ENCODE measurements at places on chromosomes 3 and 15.

DNA sequence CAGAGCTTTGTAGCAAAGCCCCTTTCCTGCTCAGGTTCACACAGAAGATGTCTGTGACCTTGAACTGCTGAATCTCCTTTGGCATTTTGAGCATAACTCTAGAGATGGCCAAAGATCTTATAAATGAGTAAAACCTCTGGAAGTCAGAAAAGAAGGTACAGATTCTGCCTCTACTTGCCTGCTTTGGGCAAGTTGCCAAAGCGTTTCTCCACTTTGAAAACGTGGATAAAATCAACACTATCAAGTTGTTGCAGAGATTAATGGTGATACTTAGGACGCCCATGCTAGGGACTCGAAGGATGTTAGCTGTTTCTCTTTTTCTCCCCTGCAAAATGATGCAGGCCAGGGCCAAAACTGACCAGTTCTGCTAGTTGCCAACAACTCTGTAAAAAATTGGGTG, 68.0 kb upstream of the CMTM7 start:
- DNase-seq = no peak

GRCh38 chr15:40847223-40847961, 3.5 kb downstream of the SPINT1 start:
- DNase-seq = peak; percentile 84

GRCh38 chr3:27630885-27631284, 91.2 kb downstream of the EOMES start:
- no peak for DNase-seq

- no peak for DNase-seq
These were observed 343.1 kb upstream of the SEMA6D start for GRCh38 chr15:47374222-47374621.

DNA sequence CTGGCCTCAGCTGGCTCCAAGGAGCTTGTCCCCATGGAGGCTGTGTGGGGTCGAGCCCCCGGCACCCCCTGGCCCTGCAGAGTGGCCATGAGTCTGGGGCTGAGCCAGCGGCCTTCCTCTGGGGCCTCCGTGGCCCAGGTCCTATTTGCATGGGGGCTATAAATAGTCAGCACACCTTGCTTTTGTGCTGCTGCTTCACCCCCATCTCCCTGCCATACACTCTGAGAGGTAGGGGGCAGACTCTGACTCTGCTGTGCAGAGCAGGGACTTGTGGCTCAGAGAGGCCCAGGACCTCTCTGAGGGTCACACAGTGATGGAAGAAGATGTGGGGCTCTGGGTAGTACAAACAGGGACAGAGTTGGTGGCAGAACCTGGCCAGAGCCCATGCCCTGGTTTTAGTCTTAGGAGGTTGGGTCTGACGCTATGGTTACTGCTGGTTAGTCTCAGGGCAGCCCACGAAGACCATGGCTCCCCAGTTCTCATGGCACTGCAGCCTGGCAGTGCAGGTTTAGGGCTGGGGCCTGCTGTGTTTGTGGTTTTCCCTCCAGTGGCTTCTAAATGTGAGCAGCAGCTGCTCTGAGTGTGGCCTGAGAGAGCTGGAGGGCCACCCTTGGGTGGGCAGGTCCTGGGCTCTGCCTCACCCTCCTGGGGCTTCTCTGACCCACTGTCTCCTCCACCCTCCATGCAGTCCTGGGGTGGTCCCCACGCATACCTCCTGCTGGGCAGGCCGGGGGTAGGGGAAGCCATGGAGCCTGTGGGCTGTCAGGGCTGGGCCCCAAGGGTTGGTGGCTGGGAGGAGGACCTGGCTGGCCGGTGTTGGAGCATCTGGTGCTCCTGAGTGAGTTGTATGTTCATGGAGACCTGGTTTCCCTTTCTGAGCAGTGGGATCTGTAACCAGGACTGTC, 13.6 kb downstream of the PRKCD start:
- no peak for DNase-seq

GRCh38 chr3:187064210-187065115, 74.8 kb downstream of the RPL39L start:
- DNase-seq = no peak

GRCh38 chr15:59701880-59702279, 12.8 kb upstream of the BNIP2 start:
- no peak for DNase-seq

- no peak for DNase-seq
These were observed 229.7 kb upstream of the KCNMB2 start for GRCh38 chr3:178306432-178307115.

DNA sequence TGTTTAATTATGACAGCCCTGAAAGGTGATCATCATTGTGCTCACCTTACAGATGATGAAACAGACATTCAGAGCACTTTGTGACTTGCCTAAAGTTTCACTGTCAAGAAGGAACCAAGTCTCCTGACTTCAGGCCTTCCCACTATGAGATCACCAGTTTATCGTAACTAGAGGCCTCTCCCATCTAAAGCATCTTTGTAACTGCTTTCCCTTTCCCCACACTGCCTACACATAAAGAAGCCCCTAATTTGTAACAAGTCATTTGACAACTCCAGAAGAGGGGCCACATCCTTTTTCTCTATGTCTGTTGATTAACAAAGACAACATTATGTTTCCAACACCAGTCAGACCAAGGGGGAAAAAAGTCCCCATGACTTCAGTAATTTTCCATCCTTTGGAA, 1.1 kb downstream of the KLHL6 start:
- DNase-seq = no peak

- no peak for DNase-seq
These were observed 605.0 kb upstream of the CBLB start for GRCh38 chr3:106473576-106474475.

DNA sequence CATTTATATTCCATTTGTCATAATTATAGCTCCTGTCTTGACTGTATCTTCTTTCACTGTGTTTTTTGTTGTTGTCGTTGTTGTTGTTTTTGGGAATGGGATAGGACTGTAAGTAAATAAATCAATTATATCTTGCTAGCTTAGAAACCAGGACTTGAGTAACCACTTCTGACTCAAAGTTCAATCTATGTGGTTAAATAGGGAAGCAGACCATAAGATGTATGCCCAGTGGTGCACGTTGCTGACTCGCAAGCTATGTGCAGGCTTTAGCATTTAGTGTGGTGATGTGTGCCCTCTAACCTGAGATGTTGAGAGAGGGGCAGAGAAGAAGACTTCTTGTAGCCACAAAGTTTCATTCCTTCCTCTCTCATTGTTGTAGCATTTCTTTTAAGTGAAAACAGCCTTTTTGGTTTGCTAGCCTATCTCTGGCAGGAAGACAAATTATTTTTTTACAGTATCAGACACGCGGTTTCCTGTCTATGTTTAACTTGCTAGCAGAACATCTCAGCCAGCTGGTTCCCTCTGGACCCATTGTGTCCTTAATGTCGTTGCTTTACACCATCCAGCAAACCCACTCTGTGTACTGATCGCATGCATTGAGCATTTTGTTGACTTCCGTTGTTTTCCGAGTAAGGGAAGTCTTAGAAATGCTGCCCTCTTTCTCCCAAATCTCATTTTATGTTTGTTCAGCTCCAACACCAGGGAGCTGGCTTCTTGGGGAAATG, 52.1 kb downstream of the TGFBR2 start:
- DNase-seq = no peak

DNA sequence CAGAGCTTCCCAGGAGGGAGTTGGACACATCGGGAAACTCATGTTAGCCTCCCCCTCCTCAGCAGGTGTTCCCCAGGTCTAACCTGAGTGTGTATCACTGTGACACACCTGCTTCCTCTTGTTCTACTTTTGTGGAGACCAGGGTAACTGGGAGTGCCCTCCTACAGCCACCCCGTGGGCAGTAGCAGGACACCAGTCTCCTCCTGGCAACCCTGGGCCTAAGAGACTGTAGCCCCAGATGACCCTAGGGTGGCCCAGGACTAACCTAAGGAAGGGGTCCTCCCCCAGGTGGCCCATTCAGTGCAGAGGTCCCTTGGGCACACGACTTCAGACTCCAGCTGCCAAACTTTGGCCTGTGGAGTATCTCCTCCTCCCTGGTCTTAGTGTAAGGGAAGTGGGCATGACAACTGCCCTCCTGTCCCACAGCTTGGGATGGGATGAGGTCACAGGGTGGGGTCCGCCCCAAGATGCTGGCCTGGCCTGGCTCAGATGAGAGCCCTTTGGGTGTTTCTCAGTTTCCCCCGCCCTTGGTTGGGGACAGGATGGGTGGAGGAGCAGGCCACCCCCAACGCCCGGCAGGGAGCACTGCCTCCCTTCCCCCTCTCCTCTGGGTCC, 4.8 kb downstream of the CSK start:
- DNase-seq = no peak

DNA sequence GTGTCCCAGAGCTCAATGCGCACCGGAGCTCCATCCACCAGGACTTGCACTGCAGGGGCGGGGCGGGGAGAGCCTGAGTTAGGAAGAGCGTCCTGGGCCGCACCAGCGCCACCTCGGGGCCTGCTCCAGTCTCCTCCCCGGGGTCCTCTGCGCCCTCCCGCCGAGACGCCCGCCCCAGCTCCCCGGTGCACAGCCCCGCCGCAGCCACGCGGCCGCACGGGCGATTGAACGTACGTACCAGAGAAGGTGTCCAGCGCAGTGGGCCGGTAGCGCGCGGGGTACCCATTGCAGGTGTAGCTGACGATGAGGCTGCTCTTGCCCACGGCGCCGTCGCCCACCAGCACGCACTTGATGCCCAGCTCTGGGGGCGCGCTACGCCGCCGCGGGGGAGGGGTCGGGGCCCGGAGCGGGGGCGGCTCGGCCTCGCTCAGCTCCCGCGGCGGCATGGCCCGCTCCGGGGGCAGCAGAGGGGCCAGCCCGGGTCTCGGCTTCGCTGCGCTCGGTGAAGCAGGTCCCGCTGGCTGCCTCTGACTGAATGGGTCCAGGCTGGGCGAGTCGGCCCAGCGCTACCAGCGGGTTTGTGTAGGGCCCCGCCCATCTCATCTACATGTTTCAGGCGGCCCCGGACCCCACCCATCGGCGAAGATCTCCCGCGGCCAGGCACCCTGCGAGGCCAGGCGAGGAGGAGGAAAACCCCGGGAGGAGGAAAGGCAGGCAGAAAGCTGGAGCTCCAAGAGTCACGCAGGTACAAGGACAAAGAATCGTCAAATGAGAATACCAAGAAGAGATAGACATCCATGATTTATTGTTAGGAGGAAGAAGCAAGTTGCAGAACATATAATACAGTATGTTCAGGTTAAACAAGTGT, at the start of gene RHOV:
TSS of gene RHOV (minus strand) at position 541 of the 868 bp plus-strand sequence. CDS start at position 446, 95 bp downstream.
- DNase-seq = peak; percentile 59

DNA sequence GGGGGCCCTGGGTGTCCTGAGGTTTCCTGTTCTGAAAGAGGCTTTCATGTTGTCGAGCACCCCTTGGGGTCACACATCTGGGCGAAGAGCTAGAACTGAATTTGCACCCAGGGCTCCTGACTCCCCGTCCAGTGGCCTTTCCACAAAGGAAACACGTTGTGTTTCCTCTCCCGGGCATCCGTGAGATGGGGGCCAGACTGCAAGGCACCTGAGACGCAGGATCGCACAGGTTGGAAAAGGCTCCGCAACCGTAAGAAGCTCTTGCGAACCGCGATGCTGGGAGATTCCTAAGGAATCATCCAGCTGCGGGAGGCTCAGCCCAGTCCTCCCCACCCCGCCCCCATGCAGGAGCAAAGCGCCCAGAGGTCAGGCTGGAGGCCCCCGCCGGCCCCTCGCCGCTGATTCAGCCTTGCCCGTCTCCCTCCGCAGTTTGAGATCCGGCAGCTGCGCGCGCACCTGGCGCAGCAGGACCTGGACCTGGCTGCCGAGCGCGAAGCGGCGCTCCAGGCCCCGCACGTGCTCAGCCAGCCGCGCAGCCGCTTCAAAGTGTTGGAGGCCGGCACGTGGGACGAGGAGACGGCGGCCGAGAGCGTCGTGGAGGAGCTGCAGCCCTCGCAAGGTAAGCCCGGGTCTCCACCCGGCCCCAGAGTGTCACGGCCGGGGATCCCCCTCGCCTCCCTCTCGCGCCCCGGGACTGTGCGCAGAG, 119.6 kb downstream of the ETFA start:
- no peak for DNase-seq

DNA sequence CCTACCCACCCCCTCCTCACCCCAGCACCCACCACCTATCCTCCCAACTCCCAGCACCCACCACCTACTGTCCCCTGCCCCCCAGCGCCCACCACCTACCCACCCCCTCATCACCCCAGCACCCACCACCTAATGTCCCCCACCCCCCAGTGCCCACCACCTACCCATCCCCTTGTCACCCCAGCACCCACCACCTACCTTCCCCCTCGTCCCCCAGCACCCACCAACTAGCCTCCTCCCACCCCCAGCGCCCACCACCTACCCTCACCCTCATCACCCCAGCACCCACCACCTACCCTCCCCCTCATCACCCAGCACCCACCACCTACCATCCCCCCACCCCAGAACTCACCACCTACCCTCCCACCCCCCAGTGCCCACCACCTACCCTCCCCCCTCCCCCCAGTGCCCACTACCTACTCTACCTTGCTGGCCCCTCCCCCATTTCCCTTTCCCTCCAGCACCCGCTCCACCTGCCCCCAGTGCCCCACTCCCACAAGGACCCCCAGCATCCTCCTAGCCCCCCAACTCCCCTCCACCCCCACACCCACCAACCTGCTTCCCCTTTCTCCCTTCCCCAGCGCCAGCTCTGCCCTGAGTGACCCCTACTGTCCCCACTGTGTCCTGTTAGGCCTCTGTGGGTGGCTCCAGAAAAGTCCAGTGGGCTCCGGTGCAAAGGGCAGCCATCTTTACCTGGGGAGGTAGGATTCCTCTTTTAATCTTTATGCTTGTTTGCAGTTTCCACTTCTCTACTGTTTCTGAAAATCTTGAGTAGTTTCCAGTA, 1.2 kb downstream of the UROC1 start:
- DNase-seq = no peak

DNA sequence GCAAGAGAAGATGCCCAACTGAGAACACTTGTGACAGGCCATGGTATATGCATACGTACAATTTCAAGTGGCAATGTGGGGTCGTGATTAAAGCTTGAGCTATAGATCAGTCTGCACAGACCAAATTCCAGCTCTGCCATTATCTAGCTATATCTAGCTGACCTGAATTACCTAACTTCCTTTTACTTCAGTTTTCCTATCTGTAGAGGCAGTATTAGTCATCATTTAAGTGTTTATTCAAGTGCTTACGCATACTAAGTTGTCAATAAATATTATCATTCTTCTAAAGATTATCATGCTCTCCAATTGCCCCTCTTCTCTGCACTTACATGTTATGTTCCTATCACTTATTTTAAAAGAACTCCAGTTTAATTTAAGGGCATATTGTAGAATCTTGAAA, 87.9 kb downstream of the ARPP21 start:
- no peak for DNase-seq

GRCh38 chr3:124620600-124621063, 109.6 kb upstream of the UMPS start:
- DNase-seq = no peak

- no peak for DNase-seq
These were observed 87.4 kb upstream of the GPR149 start for GRCh38 chr3:154517404-154517803.
